CD4-positive, alpha-beta T cell treated with Interleukin-12 subunit alpha and Interleukin-12 subunit beta, for 1 hour (primary cell): ENCODE measurements at places on chromosomes 6 and 20.

DNA sequence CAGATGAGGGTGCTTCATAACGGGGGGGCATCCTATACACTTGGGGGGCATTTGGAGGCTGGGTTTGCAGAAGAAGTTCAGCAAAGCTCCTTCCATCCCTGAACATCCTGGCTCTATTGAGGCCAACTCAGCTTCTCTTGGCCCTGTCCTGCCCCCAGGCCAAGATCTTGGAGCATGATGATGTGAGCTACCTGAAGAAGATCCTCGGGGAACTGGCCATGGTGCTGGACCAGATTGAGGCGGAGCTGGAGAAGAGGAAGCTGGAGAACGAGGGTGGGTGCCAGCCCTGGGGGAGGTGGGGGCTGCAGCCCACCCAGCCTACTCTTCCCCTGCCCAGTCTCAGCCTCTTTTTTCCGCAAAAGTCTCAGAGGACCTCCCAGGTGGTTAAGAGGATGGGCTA is 17.2 kb downstream of the GDAP1L1 start:
- no peak for DNase-seq

GRCh38 chr20:62066983-62067433 is 1.3 kb upstream of the TAF4 start:
- DNase-seq: peak; percentile 18

GRCh38 chr6:110486756-110487155 is 10.3 kb upstream of the SLC22A16 start:
- no peak for DNase-seq

DNA sequence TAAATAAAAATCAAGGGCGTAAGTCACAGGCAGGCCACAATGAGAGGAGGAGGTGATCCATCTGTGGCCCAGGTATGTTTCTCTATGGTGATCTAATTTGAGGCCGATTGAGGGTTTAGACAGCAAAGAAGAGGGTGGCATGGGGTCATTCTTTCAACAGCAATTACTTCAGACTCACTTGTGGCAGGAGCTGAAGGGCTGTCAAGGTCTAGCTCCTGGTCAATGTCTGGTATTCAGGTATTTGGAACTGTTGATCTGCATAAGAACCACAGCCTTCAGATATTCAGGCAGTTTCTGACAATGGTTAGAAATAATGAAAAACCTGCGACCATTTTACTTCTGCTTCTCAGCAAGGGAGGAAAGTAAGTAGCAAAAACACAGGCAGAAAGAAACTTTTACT is 259.6 kb downstream of the FOXC1 start:
- DNase-seq: no peak

DNA sequence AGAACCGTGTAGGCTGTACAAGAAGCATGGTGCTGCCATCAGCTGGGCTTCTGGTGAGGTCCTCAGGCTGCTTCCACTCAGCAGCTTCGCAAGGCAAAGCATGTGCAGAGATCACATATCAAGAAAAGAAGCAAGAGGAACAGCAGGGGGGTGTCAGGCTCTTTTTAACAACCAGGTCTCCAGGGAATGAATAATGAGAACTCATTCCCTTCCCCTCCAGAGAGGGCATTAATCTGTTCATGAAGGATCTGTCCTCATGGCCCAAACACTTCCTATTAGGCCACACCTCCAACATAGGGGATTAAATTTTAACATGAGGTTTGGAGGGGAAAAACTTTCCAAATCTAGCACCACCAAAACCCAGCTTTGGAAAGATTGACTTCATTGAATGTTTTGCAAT is 20.0 kb downstream of the GINM1 start:
- no peak for DNase-seq
